ENCODE measurements at places on chromosomes 2 and 18.

DNA sequence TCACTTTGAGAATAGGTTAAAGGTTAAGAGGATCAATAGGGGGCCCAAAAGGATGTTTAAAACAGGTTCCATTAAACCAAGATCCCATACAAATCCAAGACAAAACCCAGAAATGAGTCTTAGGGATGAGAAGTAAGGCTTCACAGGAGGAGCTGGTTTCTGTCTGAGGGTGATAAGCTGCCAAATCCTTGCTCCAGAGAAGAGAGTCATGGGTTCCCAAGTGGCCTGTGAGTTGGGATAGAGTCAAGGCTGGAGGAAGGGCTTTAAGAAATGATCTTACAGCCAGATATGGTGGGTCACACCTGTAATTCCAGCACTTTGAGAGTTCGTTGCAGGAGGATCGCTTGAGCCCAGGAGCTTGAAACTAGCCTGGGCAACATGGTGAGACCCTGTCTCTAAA, 40.2 kb upstream of the LCLAT1 start:
- no peak for DNase-seq

DNA sequence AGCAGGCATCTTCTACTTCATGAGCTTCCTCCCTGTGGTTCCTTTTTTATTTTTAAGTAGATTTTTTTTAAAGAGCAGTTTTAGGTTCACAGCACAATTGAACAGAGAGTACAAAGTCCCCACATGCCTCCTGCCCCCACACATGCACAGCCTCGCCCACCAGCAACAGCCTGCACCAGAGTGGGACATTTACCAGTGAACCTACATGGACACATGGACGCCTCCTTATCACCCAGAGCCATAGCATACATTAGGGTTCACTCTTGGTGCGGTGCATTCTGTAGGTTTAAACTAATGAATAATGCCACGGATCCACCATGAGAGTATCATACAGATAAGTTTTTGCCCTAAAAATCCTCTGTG, 40.9 kb downstream of the HS1BP3 start:
- DNase-seq, result no peak

DNA sequence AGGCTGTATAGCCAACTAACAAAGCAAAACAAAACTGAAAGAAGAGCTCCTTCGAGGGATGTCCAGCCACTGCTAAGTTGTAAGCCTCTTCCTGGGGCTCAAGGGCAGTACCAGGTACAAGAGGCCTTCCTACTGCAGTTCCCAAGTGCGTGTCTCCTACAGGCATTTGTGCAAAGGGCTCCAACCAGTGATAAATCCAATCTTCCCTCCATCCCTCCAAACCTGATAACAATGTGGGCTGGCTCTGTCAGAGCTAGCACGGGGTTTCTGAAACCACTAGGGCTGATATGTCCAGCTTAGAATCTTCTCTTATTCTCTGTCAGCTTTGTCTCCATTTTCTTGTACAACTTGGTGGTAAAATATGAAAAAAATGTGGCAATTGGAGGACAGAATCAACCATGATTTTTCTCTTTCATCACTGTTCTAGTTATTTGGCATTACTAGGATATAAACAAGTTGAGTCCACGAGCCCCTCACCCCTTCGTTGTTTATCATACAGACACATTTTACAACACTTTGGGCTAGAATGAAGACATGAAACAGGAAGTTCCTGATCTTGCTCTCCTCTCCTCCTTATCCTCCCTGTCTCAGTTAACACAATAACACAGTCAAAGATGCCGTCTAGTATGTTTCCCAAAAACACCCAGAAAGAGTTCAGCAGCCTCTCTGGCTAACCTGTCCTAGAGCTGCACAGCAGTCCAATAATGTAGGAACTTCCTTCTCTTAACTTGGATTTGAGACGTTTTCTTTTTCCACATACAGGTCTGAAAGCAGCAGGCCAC, 35.4 kb upstream of the WIPF1 start:
- no peak for DNase-seq

GRCh38 chr2:119464981-119465380, 33.3 kb downstream of the TMEM37 start:
- DNase-seq, result no peak

DNA sequence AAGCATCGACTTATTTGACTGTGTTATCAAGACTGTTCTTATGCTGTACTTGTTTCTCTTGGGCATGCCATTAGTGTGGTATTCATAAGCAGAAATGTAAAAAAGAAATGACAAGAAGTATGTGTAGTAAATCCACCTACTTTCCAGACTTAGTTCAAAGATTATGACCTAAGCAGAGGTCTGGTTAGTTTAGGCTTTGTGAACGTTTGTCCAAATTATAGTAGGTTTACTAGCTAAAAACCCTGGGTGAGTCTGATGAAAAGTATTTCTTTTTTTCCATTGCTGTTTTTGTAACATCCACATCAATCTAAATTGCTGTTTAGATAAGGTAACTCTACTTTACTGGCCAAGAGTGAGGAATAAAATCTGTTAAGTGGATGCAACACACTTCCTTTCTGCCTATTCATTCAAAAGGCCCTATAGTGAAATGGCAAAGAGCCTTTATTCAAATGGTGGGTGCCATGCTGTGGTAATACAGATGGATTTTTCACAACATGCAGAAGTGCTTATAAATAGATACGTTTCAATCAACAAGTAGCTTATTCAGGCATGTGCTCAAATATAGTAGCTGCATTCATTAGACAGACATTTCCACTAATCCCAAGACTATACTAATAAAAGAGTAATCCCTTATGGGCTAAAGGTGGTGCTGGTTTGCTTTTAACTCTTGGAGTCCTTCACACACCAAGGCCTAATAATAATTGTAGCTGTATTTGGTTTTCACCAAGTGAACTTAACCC, 122.5 kb upstream of the LTBP1 start:
- DNase-seq, result no peak

- no peak for DNase-seq
Measured at GRCh38 chr2:223072826-223073225, 20.8 kb downstream of the KCNE4 start.

DNA sequence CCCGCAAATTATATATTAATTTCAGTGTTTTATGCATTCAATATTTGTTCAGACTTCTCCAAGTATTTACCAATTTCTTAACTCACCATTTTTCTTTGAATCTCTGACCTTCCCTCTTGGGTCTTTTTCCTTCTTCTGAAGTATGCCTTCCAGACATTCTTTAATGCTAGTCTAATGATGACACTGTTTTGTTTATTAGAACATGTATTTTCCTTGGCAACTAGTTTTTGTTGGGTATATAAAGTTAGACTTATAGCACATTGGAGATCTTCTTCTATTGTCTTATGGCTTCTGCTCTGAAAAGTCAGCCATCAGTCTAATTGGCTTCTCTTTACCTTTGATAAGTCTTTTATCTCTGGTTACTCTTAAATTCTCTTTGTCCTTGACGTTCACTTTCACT, 423.2 kb upstream of the NRP2 start:
- DNase-seq, result no peak

DNA sequence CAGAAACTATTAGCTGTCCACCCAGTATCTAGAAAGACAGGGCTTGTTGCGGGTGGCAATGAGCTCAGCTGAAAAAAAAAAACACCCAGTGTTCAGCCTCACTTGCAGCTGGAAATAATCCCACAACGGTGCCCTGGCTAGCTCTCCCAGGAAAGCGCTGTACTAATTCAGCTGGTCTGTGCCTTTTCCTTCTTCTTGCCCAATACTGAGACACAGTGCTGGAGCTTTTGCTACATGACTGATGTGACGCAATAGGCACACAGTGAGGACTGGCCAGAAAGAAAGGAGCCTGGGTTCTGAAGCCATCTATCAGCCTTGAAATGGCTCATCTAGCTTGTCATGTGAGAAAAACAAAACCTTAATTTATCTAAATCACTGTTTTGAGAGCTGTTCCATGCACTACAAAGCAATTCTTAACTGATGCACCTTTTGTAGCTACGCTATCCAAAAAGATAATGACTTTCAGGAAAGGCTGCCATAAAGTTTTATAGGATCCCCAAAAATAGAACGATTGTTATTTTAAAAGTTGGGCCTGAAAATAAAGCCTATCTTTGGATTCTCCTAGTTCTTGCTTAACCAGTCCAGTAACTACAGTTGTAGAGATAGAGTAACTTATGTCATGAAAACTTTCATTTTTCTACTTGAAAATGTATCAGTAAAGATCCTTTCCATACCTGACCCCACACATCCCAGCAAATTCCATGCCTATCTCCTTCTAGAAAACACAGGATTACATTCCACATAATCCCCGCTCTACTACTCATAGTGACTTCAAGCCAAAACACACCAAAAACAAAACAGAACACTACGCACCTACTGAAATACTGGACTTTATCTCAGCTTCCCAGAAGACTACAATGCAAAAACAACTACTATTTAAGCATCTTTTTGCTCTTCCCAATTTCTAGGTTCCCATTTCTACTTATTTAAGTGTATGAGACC, 15.9 kb downstream of the KIDINS220 start:
- no peak for DNase-seq

DNA sequence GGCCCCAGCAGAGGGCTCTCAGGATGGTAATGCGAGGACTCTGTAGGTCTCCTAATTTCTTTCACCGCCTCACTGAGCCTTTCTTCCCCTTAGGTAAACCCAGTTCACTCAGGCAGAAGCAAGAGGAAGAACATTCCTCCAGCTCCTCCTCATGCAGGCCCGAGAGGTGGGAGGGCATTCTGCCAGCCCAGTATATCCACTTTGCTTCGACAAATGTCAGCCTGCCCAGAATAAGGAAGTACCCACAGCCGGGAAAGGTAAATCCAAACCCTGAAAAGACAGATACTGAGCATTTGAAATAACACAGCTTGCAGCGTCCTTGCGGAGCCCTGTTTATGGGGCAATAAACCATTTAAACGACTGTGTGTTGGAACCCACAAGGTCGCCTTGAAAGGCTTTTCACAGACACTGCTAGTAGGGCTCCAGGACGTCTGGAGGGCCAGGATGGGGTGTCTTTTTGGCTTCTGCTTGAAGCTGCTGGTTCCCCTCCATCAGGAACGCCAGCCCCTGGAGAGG, 63.0 kb upstream of the STPG4 start:
- no peak for DNase-seq

DNA sequence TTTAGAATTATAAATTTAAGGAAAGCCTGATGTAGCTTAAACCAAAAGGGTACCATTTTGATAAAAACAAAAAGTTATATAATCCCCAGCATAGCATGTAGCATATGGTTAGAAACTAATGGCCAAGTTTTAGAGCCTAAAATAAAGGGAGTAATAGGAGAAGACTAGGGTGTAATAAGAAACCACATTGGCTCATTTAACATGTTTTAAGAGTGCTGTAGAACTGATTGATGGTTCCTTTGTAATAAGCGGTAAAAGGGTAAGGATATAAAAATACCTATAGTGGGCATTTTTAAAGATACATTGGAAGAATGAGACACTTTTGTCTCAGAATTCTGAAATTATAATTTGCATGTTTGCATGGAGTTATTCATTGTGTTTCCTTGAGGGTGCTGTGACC, 1.9 kb downstream of the PSMA8 start:
- no peak for DNase-seq

DNA sequence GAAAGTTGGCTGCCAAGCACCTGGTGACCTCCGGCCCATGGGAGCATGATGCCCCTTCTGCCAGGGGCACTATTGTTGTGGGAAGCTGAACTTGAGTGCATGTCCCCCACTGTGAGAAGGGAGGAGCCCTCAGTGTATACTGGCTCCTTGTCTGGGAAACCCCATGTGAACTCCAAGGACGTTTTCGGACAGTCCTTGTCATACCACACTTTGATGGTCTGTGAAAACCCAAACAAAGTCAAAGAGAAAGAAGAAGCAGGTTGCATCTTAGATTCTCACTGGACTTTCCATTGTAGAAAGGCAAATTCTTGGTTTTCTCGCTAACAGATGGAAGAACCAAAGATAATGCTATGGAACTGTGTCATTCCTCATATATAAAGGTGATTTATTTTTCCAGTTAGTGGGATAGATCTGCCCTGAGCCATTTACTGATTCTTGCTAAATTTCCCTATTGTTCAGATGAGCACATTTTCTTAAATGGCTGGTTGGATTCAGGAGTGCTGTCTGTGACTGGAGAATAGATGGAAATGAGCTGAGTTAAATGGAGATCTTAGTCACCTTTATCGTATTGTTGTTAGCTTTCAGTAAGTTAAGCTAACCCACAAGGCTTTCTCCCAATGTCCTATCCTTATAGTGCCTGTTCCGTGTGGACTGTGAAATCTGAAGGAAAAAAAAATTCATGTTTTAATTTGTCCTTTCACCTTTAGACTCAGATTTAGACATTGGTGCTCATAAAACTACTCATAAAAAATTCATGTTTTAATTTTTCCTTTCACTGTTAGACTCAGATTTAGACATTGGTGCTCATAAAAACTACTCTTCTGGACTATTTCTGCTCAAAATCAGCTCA, 166.6 kb downstream of the ACTR3 start:
- DNase-seq, result no peak

GRCh38 chr2:191832668-191833067, 14.2 kb downstream of the CAVIN2 start:
- DNase-seq, result no peak

- no peak for DNase-seq
Measured at GRCh38 chr2:154049561-154049960, 177.8 kb downstream of the GALNT13 start.

DNA sequence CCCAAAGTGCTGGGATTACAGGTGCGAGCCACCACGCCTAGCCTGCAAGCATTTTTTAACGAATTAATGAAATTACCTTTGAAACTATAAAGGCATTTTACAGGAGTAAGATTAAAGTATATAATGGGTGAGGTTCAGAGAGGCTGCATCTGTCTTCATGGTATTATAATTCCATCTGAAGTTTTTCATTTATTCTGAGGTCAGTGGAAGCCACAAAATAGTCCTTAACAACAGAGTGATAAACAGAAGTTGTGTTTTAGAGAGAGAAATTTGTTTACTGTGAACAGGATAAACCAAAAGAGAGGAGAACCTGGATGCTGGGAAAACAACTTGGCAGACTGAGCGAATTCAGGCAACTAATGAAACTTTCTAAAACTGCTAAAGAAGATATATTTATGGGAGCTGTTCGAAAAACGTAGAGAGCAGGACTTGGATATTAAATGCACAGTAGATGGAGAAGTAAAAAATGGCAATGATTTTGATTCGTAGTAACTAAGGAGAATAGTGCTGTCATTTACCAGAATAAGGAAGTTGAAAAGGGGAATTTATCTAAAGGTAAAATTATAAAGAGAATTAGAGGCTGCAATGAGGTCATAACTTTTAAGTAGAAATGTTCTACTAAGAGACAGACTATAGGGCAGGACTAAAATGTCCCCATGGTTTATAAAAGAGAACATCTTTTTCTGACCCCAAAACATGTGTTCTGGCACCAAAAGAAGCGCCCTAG, 37.9 kb upstream of the ITGA4 start:
- DNase-seq, result no peak

DNA sequence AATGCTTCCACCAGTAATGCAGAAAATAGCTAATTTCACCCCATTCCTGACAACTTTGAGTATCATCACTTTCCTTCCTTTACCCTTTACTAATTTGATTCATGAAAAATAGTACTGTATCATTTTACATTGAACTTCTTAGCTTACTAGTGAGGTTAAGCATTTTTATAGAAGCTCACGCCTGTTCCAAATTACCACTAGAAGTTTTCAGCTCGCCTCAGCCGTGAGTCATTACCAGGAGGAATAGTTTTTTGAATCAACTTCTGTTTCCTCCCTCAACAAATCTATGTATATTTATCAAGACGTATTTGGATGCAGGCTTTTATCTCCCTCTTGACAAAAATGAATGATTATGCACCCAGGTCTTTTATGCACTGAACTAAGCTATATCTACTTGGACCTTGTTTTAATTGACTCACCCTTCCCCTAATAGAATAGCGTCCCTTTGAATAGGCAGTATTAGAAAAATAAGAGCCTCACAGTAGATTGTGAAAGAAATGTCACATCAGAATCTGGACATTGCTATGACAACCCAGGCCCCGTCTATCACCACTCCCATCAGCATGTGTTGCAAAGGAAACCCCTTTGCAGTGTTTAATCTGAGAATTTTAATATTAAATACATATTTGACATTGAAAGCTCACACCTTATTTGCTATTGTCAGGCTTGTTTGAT, 207.4 kb upstream of the NRP2 start:
- no peak for DNase-seq
